ENCODE measurements at places on chromosomes 7 and 10. TPM values are rescaled to one million over a fixed set of nuclear protein-coding genes. Genes with fewer than 3 reads are reported as not detected.

The ZP3 gene
- total RNA-seq, result 19.8 TPM

The SP8 gene
- not detected for total RNA-seq

The CHCHD2 gene
- 387 TPM for total RNA-seq

The CRTAC1 gene
- 1.5 TPM for total RNA-seq

The DENND2A gene
- total RNA-seq, result 1.0 TPM

The SKIDA1 gene
- total RNA-seq, result 0.44 TPM
